ENCODE measurements at places on chromosomes 12 and 14.

DNA sequence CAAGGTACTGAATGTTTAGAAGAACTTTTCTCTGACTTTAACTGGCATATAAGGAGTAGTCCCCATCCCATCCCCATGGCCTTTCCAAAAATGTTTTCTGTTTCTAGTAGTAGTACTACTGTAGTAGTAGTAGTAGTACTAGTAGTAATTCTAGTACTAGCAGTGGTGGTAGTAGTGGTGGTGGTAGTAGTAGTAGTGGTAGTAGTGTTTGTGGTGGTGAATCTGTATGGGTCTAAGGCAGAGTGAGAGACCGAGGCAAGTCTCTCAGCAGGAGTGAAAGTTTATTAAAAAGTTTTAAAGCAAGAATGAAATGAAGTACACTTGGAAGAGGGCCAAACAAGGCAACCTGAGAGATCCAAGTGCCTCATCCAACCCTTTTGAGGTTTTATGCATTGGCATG lies 58.6 kb downstream of the FOXN4 start:
- DNase-seq, result no peak

- DNase-seq, result no peak
Observed at GRCh38 chr14:100736269-100737180, 9.8 kb downstream of the DLK1 start.

DNA sequence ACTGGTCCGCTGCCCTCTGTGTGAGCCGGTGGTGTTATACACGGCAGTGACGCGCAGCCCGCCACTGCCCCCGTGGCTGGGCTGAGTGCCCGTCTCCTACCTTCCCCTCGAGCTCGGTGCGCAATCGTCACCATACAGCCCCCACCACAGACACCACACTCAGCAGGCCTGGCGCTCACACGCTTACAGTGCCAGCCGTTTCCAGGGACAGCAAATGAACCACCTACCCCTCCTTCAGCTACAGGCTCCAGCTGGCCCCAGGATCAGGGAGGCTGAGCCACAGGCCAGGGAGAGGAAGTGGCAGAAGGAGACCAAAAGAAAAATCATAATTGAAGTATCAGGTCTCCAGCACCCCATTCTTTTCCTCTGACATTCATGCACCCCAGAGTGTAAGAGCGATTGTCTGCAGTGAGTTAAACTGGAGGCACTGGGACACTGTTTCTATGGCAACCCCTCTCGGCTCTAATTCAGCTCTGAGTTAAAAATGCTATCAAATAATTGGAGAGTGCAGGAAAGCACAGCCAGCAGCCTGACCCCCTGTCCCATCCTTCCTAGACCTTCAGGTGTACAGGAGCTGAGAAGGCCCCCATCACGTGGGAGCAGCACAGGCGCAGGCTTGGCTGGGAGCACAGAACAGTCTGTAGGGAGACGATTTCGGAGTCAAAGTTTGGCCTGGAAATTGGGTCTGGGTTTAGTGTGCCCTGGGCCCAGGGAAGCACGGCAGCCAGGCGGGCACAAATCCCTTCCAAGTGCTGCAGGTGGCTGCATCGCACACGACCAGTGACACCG lies 18.0 kb downstream of the LRTM2 start:
- no peak for DNase-seq

DNA sequence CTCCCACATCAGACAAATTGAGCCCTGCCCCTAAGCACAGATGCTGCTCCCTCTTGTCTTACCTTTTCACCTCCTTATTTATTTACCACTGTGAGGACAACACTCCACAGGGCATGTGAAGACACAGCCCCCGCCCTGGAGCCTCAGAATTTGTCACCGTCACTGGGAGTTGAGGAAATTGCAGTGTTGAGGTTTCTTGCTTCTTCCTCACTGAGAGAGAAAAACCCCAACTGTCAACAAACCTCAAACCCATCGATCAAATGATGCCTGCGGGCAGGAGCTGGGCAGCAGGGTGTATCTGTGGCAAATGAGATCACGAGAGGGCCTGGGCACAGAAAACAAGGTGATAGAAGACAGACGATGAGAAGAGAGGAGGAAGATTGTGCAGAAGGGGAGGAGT lies 30.5 kb upstream of the PLEKHG3 start:
- DNase-seq, result no peak

DNA sequence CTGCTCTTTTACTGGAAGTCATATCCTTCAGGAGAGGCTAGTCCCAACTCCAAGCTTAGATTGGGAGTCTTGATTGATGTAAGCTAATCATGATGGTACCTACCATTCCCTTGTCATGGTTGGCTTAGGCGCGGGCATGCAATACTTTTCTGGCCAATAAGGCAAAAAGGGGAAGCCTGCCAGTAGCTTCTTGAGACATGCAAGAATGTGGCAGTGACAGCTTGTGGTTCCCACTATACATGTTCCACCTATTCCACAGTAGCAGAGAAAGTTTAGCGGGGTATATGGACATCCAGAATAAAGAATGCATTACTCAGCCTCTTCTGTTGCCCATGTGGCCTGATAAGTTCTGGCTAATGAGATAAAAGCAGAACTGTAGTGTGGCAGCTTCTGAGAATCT lies 55.0 kb downstream of the AP5M1 start:
- no peak for DNase-seq

GRCh38 chr14:89792489-89793366 lies 161.8 kb downstream of the EFCAB11 start:
- DNase-seq, result no peak

Data from mesendoderm (in vitro differentiated cells).